Stimulated activated CD4-positive, alpha-beta T cell treated with anti-CD3 and anti-CD28 coated beads, Interleukin-4, amount 100 ng/mL, for 24 hours (primary cell): ENCODE measurements at places on chromosomes 13 and 19.

GRCh38 chr13:49791315-49791710, 1.2 kb downstream of the KPNA3 start:
- peak; percentile 5 for DNase-seq

DNA sequence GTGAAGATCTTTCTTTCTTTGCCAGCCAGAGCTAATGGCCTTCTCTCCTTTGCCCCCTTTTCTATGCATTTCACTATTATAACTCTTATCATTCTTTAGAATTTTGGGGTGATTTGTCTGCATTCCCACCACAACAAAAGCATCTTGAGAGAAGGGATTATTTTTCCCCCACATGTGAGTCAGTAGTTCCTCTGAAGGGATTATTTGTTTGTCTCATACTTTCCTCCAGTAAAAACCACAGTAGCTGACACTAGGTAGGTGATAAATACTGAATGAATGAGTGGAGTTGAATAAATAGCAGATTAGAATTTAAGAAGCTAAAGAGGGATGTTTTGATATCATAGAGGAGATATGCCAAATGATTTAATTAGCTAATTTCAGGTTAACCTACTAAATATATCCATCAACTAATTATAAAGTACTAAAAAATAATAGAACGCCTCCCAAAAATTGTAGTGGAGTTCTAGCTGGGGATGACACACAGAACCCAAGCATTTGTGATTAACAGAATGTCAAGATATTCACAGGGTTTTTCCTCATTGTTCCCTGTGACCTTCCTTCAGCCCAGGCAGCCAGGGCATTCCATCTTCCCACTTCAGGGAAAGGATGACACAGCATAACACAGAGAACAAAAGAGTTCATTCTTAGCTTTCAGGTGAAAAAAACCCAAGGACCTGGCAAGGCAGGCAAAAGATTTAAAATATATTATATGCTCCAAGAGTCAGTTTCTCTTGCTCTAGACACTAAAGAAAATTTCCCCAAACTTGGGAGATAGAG, 3.5 kb upstream of the TBC1D4 start:
- DNase-seq = no peak

GRCh38 chr13:71030784-71031183, 836.2 kb downstream of the DACH1 start:
- DNase-seq = no peak

GRCh38 chr13:113565526-113566226, 18.9 kb upstream of the TFDP1 start:
- DNase-seq = no peak

GRCh38 chr13:101579281-101579802, 126.9 kb downstream of the ITGBL1 start:
- no peak for DNase-seq

DNA sequence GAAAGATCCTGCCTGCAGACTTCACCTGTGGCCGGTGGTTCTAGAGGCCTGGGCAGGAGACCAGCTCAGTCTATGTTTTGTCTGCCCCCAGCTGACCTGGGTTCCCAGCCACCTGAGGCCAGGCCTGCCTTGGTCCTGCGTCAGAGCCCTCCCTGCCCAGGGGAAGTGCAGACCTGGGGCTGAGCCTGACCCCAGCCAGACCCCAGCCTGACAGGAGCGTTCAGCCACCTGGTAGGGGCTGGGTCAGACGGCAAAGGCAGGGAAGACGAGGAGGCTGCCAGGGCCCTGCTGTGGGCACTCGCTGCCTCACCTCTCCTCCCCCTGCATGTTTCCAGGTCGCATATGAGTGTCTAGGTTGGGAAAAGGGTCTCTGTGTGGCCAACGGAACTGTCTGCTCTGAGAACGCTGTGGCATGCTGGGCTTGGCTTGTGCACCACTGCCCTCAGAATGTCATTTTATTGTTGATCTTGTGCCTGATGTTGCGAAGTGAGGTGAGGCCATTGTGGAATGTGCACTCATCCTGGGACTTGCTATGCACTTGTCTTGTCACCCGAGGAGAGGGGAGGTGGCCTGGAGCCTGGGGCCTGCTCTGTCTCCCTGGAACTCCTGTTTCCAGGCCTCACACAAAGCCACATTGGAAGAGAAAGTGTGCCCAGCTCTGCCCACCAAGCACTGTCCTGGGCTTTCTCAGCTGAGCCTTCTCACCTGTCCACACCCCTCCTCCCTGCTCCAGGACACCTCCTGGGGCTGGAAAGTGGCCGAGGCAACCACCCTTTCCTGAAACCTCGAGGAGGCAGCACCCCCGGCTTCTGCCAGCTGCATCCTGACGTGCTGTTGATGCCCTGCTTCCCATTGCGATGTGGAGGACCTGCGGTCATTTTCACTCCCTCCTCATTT, 15.2 kb upstream of the MCF2L start:
- no peak for DNase-seq

DNA sequence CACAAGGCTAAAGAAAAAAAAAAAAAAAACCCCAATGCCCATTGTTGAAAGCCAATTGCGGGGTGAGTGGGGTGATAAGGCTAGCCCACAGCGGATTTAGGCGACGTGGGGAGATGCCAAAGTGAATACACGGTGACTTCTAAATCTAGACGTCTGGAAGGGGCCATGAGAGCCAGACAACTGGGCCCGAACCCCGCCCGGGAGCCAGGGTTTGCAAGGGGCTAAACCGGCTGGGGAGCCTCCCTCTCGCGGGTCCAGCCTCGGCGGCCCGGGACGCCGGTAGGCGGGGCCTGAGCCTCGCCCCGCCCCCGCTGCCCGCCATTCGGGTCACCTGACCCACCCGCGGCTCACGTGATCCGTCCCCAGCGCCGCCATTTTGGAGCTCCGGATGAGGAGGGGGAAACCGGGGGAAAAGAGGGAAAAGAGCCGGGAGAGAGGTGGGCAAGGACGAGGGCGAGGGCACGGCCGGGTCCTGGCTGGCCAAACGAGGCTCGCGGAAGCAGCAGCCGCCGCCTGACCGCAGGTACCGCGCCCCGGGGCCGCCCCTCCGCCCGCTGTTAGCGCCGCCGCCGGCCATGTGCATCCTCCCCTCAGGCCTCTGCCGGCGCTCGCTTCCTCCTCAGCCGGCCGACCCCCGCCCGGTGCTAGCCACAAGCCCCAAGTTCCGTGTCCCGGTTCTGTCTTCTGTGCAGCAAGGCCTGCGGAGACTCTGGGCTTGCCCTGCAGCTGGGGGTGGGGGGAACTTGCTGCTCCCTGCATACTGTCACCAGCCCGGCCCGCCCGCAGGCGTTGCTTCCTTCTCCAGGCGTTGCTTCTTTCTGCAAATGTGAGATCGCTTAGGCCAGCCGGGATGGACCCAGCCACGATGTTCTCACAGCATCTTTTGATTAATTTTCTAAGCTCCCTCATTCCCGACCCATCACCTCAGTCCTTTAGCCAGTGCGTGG, at the start of gene ZNF507:
ZNF507 (plus strand) TSS at position 350 of the 947 bp plus-strand sequence. CDS start 7,221 bp downstream, outside the sequence.
- DNase-seq = peak; percentile 87

DNA sequence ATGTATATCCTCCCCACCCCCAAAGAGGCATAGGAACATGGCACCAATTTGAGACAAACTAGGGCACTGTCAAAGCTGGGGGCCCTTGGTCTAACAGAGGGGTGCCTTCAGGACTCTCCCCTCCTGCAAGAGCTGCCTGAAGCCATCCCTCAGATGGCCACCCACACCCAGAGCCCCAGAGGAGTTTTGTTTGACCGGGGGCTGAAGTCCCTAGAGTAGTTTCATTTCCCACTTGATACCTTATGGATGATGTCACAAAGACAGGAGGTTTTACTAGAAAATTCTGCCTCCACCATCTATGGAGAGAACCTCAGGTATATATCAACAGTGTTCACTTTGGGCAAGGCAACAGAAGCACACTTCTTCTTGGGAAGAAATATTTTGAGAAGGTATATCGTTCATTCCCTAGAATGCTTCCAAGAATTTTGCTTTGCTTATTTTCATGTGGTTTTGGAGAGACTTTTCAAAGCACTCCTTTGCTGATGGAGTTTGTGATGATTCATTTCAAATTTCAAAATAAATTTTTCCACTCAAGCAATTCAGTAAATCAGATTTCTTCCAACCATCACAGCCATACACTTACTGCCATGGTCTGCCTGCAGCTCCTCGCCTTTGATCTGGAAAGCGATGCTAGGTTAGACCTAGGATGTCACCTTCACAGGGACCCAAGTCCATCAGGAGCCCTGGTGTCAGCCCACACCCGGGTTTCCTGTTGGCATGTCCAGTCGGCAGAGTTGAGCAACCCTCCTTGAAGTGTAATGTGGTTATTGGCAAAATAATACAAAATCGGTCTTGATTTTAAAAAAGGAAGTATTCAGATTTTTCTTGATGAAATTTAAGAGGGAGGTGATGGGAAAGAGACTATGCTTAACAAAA, 207.0 kb downstream of the SHISA2 start:
- no peak for DNase-seq

DNA sequence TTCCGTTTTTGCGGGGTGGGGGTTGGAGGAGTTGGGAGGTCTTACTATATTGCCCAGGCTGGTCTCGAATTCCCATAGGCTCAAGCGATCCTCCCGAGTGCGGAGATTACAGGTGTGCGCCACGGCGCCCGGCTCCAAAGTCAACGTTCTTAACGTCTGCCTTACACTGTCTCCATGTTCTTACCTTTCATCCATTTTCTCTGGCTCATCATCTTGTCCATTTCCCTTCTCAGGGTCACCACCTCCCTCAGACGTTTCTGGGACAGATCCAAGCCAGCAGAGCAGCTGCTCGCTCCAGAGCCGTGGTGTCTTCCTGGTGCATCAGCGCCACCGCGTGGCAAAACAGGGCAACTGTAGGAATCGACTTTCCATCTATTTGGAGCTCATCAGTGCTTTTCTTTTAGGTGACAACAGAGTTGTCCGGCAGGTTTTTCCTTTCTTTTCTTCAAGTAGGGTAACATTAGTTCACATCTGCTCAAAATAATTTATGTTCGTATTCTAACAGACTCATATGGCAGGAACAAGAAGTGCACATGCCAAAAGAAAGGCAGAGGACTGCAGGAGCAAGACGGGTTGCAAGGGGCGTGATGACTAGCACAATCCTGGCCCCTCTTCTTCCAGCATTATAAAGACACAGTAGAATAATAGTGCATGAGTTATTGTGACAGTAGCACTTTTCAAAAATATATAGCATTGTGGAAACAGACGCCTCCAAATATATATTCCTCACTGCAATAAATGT, 103.1 kb upstream of the ABCC4 start:
- DNase-seq = peak; percentile 78

- no peak for DNase-seq
Measured at GRCh38 chr19:31572102-31572975, 223.1 kb upstream of the TSHZ3 start.

GRCh38 chr19:45621389-45621788, 17.8 kb downstream of the EML2 start:
- no peak for DNase-seq

- peak; percentile 24 for DNase-seq
Measured at GRCh38 chr19:35295792-35296462, 4.0 kb downstream of the MAG start.

DNA sequence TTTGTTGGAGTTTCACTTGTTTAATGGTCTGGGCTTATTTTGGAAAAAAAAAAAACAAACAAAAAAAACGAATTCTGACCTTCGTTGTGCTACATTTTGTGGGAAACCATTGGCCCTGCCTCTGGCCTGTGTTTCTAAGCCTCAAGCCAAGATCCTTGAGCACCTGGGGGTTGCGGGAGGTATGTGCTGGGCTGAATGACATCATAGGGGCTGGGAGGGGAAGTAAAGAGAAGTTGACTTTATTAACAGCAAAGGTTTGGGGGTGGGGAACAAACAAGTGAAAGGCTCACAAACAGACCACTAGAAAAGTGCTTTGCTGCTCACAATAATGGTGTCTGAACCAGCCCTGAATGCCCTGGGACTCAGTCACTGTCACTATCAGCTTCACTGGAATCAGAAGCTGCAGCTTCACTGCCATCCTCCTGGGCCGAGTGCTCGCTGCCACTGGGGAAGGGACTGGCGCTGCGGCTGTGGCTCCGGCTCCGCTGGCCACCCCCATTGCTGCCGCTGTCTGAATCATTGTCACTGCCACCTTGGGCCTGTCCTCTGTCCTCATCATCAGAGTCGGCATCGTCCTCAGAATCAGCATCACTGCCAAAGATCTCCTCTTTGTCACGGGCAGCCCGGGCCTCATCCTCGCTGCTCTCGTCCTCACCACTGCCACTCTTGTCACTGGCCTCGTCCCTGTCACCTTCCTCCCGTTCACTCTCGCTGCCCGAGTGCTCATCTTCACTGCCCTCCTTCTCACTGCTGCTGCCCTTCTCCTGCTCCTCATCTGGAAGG, 5.1 kb downstream of the PAF1 start:
- no peak for DNase-seq

DNA sequence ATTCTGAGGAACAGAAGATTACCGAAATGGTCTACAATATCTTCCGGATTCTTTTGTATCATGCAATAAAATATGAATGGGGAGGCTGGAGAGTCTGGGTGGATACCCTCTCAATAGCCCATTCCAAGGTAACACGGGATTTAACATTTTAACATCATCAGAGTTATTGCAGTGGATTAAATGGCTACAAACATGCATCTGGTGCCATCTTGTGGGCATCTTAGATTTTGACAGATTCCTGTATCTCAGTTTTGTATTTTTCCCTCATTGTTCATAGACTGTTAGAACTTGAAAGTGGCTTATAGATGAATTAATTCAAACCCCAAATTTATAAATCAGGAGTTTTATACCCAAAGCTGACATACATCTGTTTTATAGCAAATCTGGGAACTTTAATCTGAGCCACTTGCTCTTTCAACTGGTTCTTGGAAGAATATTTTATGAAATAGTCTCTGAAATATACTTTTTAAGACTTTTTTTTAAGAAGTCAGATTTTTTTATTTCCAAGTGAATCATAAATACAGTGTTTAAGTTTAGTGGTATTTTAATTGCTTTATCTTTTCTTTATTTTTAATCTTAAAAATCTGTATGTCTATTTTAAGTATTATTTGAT, 215.2 kb downstream of the NBEA start:
- peak; percentile 15 for DNase-seq

DNA sequence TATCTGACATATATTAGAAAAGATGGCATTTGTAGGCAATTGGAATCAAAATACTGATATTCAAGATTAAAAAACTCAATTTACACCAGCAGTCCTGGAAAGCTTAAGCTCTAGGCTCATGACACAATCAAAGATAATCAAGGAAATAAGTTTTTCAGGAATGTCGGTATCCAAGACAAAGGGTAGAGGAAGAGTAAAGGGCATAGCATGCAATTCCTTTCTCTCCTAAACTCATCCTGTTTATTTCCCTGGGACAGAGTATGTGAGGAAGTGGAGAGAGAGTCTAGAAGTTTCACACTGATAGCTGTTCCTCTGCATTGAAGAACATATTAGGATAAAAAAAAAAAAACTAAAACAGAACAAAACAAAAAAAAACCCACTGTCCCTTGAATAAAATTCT, 2452.1 kb downstream of the PCDH9 start:
- DNase-seq = no peak

DNA sequence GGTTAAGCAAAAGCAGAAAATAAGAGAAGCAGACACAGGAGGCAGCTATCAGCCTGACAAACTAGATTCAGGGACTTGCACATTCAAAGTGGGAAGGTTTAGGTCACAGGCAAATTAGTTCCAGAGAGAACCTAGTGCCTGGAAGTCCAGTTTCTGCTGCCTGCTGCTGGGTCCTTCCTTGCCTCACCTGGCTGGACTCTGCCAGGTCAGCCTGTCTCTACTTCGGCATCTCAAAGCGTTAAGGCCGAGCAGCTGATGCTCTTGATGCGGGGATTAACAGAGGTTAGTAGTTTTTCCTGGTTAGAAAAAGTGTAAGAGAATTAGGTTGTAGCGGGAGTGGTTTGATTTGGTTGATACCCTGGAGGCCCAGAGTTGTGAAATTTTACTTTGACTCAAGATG, 52.0 kb downstream of the KLF5 start:
- no peak for DNase-seq
